ENCODE measurements at places on chromosomes 12 and 14.

DNA sequence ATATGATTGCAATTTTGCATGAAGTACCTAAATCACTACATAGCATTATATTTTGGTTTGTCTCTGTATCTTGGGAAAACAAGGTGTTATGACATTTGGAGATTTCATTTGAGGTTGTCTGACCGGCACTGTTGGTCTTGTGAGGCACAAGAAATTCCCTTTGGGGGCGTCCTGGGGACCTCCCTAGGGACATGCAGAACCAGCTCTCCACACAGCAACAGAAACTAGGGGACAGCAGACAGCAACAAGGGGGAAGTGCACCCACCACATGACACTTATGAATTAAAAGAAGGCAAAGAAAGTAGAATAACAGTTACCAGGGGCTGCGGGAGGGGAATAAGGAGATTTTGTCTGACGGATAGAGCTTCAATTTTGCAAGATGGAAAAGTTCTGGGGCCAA lies 14.4 kb downstream of the DDX54 start:
- no peak for DNase-seq

DNA sequence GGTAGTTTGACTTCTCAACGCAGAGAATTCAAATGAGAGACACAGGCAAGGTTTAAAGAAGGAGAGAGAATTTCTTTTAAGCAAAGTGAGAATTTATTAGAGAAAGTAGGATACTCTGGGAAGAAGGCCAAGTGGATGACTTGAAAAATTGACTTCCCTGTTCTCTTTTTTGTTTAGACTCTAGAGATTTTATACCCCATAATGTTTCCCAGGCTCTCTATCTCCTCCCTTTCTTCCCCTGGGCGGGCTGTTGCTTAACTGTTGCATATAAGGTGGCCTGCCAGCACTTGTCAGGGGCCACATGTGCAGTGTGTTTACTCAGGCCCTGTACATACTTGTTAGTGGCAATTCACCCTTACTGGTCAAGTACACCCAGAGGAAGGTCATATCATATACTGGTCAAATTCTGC lies 403.7 kb downstream of the SLC6A15 start:
- DNase-seq: no peak

DNA sequence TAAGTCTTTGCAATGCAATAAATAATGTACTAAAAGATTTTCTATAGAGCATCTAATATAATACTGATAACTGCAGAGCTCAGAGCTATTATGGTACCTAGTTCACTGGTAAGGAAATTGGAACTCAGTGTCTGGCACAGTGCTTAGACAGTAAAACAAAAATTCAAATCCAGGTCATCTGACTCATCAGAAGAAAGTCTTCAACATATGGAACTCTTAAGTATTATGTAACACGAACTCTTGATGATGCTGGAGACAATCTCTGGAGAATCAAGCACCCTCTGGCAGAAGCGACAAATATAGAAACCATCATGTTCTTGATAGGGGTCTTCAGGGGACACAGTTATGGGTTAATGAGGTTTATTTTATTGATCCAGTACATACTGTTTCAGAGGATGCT lies 37.3 kb upstream of the TRHDE start:
- DNase-seq: no peak

- DNase-seq: no peak
Measured at GRCh38 chr14:65958664-65959562, 527.3 kb upstream of the CCDC196 start.

DNA sequence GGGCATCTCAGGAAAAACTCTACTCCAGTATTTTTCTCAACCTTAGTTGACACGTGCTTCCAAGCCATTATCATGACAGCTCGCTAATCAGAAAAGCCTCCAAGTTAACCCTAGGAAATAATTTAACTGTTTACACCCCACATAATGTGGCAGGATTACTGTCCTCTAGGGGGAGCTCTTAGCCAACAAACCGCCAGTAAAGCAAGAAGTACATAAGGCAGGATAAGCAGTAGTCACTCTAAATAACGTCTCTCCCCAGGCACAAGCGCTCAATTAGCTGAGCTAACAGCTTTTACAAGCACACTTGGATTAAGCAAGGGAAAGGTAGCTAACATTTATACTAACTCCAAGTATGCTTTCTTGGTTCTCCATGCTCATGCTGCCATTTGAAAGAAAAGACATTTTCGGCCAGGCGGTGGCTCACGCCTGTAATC lies 22.8 kb downstream of the APOBEC1 start:
- DNase-seq: no peak

DNA sequence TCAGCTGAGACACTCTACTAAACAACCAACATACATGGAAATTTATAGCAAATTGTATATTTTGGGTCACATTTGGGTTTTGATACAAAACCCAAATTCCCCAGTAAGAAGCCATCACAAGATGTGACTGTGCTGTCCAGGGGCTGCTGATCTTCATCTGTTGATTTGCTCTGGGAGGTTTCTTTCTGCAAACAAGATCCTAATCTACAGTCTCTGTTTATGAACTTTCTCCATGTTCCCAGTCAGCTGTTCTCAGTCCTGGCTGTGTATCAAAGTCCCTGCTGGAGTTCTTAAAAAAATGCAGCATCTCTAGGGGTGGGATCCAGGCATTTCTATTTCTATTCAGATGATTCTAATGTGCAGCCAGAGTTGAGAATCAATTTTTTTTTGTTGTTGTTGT lies 85.1 kb downstream of the ATP23 start:
- no peak for DNase-seq

- DNase-seq: no peak
Measured at GRCh38 chr12:67818459-67818903, 169.9 kb downstream of the DYRK2 start.

GRCh38 chr12:45879363-45879895 lies 110.9 kb downstream of the SCAF11 start:
- no peak for DNase-seq

- no peak for DNase-seq
Measured at GRCh38 chr14:53093206-53093605, 59.9 kb downstream of the DDHD1 start.

DNA sequence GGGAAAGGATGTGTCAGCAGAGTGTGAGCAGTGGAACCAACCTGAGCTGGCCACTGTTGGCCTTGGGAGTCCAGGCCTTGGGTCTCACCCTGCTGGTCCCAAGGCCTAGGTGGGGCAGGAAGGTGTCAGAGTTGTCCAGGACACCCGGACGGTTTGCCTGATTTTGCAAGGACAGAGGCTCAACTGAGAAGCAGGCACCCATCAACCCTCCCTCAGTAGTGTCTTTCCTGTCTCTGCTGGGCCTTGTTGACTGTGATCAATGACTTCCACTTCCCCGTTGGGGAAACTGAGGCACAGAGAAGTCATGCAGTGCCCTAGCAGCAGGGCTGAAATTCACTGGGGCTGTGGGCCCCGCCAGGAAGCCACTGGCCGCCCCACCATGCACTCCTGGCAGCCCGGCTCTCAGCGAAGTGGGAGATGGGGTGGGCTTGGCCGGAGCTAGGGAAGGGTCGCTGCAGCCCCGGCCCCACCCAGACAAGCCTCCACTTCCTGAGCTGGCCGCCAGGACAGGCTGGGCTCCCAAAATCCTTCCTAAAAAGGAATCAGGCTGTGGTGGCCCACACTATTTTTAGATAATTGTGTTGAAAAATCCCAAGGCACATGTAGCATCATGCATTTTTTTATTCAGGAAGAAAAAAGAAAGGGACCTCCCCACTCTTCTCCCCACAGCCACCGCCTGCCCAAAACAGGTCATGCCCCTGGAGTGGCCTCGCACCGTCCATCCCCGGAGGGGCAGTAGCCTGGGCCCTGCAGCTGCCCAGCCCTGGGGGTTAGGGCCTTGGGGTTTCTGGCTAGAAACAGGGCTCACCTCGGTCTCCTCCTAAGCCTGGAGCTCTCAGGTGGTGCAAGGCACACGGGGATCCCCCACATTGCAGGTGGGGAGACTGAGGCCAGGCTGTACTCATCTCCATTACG lies 127.4 kb downstream of the CALM1 start:
- no peak for DNase-seq

DNA sequence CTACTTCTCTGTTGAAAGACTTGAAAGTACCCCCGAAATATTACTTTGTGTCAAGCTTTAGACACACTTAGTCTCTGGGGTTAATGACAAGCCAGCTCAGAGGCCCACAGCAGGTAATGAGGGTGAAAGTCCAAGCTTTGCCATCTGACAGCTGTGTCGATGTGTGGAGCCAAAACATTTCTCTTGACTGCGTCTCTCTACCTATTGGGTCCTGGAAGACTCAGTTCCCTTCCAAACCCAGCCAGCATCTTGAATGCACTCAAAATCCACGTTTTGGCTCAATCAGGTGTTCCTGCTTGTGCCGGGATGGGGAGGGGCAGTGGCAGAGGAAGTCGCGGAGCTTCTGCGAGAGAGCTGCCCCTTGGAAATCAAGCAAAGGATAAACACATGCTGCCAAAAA lies 3.2 kb downstream of the PLXNC1 start:
- DNase-seq: no peak

GRCh38 chr14:91835197-91835919 lies 32.0 kb downstream of the TC2N start:
- no peak for DNase-seq

DNA sequence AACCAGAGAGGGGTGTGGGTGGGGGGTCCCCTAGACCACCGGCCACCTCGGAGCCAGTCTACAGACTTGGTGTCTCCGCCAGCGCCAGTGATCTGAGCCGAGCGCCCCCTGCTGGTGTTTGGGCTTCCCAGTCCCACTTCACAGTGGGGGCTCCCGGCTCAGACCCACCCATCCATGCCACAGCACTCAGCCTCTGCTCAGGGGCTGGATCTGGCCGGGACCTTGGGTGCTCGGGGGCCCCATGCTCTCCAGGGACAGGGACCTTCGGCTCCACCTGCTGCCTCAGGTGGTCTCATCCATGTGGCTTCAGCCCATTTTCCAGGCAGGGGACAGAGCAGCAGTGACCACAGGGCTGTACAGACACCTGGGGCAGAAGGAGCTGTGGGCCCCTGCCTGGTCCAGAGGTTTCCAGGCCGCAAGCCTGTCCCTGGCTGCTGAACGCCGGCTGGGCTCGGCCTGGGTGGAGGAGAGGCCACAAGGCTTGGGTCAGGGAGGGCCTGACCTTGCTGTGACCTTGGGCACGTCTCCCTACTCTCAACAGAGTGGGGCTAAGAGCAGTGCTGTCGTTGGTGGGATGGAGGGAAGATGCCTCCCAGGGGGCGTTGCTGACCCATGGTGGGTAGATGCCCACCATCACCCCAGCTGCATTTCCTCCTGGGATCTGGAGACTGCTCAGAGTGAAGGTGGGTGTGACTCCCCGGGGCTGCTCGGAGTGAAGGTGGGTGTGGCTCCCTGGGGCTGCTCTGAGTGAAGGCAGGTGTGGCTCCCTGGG lies 86.3 kb downstream of the KIF26A start:
- no peak for DNase-seq

GRCh38 chr12:25972783-25973182 lies 14.3 kb downstream of the RASSF8 start:
- no peak for DNase-seq

DNA sequence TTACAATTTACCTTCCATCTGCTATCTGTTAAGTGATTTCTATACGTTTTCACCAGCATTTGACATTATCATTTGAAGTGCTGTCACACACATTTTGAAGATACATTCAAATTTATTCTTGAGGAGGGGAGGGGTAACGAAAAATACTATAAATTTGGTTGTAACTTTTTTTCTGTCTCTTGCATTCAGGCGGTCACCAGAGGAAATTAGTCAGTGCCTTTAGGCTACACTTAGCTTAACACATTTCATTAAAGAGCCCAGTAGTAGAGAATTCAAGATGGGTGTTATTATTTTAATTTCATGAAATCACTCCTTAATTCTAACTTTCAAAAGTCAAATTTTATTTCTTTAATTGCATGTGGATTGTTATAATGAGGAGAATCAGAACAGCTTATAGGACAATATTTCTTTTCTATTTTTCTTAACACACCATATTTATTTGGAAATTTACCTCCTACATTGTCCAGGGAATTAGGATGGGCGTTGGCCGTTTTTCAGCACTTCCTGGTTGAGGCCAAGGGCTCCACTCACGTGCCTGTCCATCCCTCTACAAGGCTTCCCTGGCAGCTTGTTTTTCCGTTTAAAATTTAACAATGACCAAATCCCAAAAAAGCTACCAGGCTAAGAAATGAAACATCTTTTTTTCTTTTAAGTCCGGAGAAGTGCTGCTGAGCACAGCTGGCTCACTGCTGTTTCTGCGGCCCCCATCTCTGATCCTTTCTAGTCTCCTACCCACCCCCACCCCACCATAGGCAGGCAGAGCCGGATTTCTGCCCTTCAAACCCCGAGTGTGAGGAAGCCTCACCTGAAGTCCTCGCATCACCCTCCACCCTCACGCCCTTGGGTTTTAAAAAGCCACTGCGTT lies 1.1 kb upstream of the FAR2 start:
- DNase-seq: no peak

- no peak for DNase-seq
Measured at GRCh38 chr12:2797721-2798418, 3.1 kb downstream of the FKBP4 start.

- no peak for DNase-seq
Measured at GRCh38 chr12:77082021-77082420, 16.7 kb upstream of the E2F7 start.

- DNase-seq: no peak
Measured at GRCh38 chr12:107845226-107845979, 70.9 kb downstream of the ASCL4 start.

GRCh38 chr14:90003526-90004307 lies 48.0 kb downstream of the TDP1 start:
- DNase-seq: no peak

DNA sequence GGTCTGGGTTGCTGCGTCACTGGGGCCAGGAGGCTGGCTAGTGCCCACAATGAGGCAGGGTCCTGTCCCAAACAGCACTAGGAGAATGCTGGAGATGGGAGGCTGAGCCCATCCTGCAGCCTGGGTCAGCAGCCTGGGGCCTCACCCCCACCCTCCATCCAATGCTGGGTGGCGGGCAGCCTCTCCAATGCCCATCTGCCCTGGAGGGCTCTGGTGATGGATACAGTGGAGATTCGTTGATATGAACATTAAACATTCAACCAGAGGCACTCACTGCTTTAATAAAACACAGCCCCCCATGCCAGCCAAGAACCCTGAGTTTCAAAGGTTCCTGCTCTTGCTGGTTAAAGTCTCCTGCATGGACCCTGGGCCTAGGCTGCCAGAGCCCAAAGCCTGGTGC lies 19.5 kb upstream of the HHIPL1 start:
- DNase-seq: no peak

GRCh38 chr12:78090266-78090665 lies 259.6 kb downstream of the NAV3 start:
- DNase-seq: no peak

GRCh38 chr12:132713123-132713522 lies 2.5 kb downstream of the PGAM5 start:
- DNase-seq: no peak

GRCh38 chr14:104095426-104096310 lies 10.2 kb downstream of the ASPG start:
- DNase-seq: no peak

DNA sequence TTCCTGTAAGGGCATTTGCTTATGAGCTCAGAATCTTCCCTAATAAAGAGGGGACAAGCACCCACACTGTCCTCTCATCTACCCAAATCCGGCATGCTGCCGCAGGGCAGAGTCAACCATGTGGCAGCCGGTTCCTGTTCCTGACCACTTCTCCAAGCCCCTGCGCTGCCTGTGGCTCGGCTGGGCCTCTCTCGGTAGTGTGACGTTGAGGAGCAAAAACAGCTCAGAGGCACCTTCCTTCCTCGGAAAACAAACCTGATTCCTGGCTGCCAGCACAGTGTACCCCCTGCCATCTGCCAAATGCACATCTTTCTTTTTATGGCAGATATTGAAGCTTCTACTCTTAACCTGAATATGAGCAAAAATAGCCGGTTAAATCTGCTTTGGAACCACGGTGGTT lies 50.5 kb downstream of the CFAP251 start:
- no peak for DNase-seq

- DNase-seq: no peak
Measured at GRCh38 chr12:88633312-88633711, 53.0 kb upstream of the KITLG start.
